CD4-positive, alpha-beta T cell treated with Interleukin-17A for 1 hour (primary cell): ENCODE measurements at places on chromosomes 16 and 17.
A peak's percentile ranks its signal among the peaks of the same experiment; 100 is the strongest.

DNA sequence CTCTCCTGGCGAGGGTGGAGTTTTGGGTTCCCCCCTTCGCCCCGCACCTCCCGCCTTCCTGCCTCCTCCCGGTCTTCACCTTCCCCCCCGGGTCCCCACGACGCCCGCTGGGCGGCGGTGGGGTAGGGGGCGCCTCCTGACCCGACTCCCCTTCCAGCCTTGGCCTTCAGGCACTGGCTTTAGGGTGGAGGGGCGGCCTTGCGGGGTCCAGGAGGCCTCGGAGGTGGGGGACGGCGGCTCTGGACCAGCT lies 2.4 kb downstream of the SLC16A3 start:
- DNase-seq: no peak

DNA sequence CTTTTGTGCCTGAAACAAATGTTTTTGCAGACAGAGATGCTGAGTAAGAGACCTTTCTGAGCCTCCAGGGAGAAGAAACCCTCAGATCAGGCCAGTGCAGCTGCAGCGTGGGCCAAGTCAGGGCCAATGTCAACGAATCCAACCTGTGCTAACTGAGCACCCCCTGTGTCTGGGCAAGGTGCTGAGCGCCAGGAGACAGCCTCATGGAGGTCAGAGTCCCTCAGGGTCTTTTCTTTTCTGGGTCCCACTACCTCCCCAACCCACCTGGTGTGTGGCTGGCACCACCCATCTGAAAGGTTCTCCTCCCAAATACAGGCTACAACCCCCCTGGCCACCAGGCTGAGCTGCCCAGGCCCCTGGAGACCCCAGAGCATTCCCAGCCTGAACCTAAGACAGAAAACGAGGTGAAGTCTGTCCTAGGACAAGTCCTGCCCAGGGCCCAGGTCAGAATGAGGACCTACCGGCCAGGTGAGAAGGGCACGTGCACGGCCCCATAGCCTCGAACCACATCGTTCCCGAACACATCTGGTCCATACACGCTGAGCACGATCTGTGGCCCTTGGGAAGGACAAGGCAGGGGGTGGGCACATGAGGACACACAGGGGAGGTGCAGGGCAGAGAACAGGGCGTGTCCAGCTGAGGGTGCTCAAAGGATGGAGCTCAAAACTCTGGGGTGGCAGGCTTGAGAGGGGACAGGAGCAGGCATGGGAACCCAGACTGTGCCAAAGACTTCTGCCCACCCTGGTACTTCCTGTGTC lies 15.0 kb downstream of the B9D1 start:
- DNase-seq: no peak

- no peak for DNase-seq
These were observed 9.7 kb upstream of the CCL2 start for GRCh38 chr17:34245351-34245905.

DNA sequence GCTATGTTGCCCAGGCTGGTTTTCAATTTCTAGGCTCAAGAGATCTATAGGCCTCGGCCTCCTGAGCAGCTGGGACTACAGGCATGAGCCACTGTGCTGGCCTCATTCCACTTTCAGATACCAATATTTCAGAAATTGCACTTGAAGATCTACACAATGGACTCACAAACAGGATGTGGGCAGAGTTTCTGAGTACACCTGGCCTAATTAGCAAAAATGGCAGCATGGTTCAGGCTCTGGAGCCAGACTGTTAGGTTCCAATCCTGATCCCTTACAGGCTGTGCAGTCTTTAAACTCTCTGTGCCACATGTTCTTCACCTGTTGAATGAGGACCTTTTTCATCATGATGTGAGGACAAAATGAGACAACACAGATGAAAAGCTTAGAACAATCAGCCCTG lies 32.2 kb downstream of the RNF157 start:
- peak; percentile 39 for DNase-seq

DNA sequence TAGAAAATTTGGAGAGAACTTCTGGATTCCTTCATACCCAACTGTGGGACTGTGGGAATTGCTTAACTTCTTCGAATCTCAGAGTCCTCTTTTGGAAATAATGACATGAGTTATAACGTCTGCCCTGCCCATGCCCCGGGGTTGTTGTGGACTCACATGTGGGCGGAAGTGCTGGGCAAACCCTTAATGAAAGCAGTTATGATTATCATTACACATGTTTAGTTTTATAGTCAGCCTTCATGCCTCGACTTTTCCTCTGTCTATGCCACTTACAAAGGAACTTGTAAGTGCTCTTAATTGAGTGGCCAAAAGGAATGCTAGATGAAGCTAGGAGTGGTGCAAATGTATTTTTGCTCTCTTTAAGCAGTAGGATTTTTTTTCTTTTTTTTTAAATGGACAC lies 3.9 kb downstream of the KRT27 start:
- DNase-seq: no peak

GRCh38 chr17:6711681-6712057 lies 1.5 kb downstream of the SLC13A5 start:
- DNase-seq: no peak

GRCh38 chr16:64098451-64098850 lies 1023.4 kb downstream of the CDH11 start:
- no peak for DNase-seq

DNA sequence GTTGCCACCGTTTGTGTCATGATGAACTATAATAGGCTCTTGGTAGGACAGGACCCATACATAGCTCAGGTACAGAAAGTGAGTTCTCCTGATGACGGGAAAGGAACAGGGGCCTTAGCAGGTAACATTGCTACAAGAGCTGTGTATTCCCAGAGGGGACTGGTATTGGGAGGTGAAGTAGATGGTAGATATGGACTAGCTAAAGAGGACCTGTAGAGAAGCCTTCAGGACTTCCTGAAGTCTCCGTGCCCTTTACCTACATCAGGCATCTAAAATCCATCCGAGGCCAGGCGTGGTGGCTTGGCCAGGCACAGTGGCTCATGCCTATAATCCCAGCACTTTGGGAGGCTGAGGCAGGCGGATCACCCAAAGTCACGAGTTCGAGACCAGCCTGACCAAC lies 12.7 kb upstream of the SMARCD2 start:
- DNase-seq: no peak

DNA sequence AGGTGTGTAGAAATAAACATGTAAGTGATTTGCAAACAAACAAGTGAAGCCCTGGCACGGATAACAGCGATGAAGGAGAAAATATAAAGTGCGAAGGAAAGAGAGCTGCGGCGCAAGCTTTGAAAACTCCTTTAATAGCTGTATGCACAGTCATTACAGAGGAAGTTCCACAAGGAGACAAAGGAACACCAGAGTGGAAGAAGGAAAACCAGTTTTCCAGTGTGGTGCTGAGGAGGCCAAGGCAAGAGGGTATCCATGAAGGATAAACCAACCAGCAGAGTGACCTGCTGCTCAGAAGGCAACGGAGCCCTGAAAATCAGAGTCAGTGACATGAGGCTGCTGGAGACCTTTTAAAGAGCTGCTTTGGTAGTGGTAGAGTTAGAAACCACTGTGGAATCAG lies 24.4 kb downstream of the METTL16 start:
- no peak for DNase-seq

DNA sequence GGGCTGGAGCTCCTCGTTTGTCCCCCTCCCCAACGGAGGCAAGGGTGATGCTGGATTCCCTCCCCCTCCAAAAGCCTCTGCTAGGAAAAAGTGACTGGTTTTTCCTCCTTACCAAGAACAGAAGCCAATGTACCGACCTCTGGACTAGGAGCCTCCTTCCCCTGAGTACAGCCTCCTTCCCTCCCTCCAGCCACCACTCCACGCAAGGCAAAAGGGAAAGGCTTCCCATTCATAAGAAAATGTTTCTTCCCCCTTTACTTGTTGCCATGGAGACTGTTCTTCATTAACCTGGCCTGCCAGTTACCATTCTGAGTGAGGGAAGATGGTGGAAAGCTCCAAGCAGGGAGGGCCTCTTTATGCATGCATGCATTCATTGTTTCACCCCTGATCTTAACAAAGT lies 4.3 kb upstream of the PIMREG start:
- DNase-seq: no peak

GRCh38 chr17:36876966-36877365 lies 60.3 kb upstream of the LHX1 start:
- no peak for DNase-seq

DNA sequence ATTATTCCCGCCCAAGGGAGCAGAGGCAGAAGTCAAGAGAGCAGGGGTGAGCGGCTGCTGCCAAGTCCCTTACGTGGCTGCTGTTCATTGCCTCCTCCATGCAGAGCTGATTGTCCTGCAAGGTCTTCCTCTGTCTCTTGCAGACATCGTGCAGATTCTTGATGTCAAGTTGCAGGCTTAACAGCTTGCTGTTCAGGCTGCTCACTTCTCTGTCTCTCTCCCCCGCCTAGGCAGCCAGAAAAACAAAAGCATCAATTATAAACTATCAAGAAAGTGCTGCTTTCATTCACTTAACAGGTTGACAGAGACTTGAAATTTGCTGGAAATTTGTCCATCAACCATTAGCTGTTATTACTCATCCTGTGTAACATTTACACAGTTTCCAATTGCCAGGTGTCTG lies 7.3 kb downstream of the PMFBP1 start:
- no peak for DNase-seq

- DNase-seq: no peak
These were observed 13.2 kb upstream of the NKD1 start for GRCh38 chr16:50534958-50535357.

DNA sequence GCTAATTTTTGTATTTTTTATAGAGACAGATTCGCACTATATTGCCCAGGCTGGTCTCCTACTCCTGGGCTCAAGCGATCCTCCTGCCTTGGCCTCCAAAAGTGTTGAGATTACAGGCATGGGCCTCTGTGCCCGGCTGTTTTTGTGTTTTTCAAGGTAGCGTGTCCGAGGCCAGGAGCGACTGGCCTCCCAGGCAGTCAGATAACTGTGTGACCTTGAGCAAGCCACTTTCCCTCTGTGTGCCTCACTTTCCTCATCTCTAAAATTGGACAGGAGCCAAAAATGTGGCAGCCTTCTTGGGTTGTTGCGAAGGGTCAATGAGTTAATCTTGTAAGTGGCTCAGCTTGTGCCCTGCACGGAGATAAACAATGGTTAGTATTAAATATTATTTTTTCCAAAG lies 2.4 kb downstream of the ABCC1 start:
- DNase-seq: no peak

DNA sequence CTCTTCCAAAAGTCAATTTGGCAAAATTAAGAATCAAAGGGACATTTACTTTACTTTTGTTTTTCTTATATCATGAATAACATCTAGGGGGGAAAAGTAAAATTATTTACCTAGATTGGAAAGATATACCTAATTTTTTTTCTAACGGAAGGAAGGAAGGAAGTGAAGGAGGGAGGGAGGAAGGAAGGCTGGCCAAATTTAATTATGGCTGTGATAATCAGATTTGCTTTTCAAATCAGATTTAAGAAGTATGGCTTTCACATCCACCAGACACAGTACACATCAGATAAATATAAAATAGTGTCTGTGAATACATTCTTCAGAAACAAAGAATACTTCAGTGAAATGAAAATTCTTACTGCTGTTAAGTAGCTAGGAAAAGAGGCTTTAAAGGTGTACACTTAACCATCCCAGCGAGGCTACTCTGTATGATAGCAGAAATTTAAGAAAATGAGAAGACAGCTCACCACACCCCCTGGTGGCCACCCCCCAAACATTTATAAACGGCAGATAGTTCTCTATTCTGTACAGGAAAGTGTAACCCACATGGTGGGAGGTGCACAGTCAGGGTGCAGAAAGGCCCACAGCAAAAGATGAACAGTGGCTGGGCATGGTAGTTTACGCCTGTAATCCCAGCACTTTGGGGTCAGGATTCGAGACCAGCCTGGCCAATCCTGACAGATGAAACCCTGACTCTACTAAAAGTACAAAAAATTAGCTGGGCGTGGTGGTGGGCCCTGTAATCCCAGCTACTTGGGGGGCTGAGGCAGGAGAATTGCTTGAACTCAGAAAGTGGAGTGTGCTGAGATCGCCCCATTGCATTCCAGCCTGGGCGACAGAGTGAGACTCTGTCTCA lies 150.8 kb downstream of the SSH2 start:
- peak; percentile 85 for DNase-seq

GRCh38 chr17:76772842-76773525 lies 35.1 kb downstream of the MFSD11 start:
- DNase-seq: peak; percentile 81

- no peak for DNase-seq
These were observed 636 bp downstream of the WWOX start for GRCh38 chr16:78100112-78100467.

DNA sequence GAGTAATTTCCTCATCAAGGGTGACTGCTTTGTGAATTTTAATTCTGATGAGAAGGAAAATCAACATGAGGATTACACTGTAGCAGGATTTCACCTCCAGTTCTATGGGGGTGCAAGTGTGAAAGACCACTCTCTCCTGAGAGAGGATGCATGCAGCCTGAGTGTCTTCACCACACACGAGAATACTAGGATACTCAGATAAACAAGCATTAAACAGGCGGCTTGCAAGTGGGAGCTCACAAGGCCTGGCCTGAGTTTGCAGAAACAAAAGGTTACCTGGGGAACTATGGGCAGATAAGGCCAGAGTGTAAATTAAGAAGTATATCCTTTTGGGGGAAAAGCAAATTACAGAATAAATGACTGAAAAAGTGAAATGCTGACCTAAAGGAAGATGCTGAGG lies 46.6 kb downstream of the MYH10 start:
- DNase-seq: no peak

GRCh38 chr16:65415460-65415859 lies 293.6 kb upstream of the CDH11 start:
- DNase-seq: no peak

DNA sequence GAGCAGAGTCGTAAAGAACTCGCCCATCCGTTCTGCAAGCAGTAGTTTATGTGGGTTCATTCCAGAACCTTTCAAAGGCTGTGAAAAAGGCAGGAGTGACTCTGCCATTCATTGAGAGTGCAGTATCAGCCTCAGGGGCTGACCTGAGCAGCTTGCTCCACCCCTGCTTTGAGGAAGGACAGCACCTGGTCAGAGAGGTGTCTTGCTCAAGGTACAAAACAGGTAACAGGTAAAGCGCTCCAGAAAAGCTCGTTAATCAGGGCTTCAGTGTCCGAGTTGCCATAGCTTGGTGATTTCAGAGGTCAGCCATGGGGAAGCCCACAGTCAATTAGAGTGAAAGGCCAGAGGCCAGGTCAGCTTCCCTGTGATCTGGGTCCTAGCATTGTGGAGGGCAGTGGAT lies 251.1 kb downstream of the ABCC12 start:
- no peak for DNase-seq
